ENCODE measurements at places on chromosomes 11 and 22.

GRCh38 chr22:41446057-41446501 is 522 bp downstream of the TOB2 start:
- DNase-seq, result no peak

DNA sequence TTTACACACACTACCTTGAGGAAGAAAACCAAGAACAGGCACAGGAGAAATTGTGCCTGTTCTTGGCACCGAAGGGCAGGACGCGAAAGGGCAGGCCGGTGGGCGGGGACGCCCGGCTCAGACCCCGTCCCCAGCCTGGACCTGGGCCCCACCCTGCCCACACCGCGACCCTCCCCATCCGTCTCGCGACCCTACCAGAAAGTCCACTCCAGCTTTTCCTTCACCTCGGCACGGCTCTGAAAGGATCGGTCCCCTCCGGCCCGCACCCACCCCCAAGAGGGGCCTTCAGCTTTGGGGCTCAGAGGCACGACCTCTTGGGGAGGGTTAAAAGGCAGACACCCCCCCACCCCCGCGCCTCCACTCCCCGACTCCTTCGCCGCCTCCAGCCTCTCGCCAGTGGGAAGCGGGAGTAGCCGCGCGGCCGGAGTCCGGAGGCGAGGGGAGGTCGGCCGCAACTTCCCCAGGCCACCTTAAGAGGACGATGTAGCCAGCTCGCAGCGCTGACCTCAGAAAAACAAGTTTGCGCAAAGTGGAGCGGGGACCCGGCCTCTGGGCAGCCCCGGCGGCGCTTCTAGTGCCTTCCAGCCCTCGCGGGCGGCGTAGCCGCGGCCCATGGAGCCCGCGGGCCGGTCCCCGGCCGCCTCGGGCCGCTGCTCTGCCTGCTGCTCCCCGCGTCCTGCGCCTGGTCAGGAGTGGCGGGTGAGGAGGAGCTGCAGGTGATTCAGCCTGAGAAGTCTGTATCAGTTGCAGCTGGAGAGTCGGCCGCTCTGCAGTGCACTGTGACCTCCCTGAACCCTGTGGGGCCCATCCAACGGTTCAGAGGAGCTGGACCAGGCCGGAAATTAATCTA is 4.4 kb downstream of the SEC14L6 start:
- no peak for DNase-seq

DNA sequence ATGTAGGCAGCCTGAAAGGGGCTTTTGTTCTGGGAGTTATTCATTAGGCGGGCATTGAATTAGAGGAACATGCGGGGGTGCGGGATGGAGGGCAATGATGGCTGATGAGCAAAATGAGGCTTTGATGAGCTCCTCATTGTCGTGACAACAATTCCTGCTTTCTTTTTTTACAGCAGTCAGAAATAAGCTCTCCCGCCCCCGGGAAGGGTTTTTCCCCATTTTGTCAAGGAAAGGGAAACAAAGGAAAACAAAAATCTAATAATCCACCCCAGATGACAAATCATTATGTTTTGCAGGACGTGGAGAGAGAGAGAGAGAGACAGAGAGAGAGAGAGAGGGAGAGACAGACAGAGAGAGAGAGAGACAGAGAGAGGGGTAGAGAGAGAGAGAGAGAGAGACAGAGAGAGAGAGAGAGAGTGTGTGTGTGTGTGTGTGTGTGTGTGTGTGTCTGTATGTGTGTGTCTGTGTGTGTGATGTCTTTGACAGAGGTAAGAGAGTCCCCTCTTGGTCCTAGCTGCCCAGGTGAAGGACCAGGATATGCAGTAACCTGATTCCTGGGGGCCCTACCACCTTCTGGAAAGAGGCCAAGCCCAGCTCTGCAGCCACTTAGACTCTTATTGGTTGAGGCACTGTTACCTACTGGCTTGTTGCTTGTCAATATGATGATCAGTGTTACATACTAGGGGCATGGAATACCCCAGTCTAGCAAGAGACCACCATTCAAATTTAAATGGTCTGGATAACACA is 46.7 kb upstream of the PARVA start:
- peak; percentile 87 for DNase-seq

- no peak for DNase-seq
Measured at GRCh38 chr22:38412435-38413084, 42.4 kb downstream of the KCNJ4 start.

Measured in NCI-H2081 (cell line).